Naive thymus-derived CD8-positive, alpha-beta T cell (primary cell): ENCODE measurements at places on chromosomes 11 and 22.

DNA sequence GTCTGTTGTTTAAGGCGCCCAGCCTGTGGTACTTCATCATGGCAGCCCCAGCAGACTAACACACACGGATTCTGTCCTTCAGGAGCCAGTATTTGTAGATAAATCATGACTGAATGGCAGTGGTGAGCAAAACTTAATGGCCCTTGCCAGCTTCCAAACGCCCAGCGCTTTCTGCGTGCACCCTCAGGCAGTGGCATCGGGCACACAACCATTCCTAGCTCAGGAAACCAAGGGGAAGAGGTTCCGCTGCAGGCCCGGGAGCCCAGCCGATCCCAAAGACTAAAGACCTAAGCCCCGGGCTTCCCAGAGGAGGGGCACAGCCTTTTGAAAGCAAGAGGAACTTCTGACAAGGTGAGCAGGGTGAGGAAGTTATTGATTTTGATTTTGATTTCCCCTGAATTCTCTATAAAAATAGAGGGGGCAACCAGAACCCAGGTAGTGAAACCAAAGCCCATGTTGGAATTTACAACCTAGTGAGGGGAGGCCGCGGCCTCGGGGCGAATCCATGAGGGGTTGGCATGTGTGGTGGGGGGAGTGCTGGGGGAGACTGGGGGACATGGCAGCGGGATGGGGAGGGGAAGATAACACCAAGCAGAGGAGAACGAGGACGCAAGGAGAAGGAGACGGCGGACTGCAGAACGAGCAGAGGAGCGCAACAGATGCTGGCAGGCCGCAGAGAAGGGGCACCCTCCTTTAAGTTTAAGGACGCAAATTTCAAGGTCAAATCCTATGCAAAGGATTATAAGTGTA lies 79.9 kb upstream of the SEPTIN5 start:
- no peak for DNase-seq

- no peak for DNase-seq
Measured at GRCh38 chr11:130762638-130763037, 153.6 kb downstream of the SNX19 start.

DNA sequence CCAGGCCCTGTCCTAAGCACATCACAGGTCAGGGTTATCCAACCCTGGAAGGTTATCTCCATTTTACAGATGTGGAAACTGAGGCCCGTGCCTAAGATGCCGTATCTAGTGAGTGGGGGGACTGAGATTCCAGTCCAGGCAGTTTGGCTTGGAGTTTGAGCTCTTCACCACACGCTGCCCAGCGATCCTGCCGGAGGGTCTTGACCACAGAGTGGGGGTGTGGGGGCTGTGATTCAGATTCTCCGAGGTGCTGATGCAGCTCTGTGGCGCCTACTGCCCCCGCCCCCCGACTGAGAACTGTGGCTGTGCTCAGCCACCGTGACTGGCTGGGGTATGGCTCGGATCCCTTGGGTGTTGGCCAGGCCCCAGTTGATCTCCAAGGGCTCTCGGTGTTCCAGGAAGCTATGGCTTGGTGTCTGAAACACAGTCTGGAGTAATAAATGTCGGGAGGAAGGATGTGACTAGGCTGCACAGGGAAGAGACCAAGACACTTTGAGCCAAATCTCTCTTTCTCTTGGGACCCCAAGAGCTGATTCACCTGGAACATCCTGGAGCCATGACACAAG lies 60.6 kb upstream of the RASD2 start:
- DNase-seq = no peak

DNA sequence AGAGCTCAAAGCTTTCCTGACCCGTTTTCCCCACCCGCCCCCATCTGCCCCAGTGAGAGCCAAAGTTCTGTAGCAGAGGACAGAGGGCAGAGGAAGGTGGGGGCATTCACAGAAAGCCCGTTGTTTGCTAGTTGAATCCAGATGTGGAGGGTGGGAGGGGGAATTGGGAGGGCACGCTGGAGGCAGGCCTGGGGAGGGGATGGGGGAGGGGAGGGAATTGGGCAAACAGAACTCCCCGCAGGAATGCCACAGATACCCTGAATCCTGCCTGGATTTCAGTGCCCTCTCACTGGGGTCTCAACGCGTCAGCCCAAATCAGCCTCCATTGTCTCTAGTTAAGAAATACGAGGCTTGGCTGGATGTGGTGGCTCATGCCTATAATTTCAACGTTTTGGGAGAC lies 12.9 kb upstream of the OAF start:
- no peak for DNase-seq

- DNase-seq = no peak
Measured at GRCh38 chr11:65802841-65803240, 16.0 kb downstream of the OVOL1 start.

DNA sequence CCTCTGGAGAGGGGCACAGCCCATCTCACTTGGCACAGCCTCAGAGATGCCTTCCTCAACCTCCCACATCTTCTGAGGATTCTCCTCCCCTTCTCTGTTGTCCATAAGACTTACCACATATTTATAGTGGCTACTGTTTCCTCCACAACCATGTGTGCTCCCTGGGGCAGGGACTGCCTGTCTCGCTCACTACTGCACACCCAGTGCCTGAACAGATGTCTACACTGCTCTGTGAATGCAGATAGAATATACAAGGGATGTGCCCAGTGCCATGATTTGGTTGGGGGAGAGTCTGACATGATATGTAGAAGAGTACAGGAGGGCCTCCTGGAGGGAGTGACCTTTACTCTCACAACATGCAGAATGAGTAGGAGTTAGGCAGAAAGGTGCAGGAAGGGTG lies 67.3 kb upstream of the ANO1 start:
- no peak for DNase-seq

DNA sequence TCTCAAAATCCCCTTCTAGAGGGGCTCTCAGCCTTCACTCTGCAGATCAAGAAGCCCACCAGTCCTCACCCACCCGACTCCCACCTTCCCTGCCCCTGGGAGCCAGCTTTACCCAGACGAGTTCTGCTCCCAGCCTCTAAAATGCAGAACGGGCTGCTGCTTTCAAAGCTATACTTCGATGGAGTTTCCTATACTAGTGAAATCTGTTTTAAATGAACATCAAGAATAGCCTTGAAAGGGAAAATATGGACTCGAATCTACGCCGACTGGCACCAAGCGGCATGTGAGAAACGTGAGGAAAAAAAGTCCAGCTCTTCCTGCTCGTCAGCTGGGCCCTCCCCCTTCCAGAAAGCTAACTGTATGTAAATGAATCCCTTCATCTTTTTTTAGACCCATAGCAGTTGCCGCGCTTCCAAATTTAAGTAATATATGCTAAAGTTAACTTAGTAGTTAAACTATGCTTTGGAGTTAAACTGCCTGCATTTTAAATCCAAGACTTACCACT lies 211.7 kb downstream of the NTM start:
- DNase-seq = no peak

GRCh38 chr22:23070418-23071229 lies at the start of gene GNAZ:
GNAZ (plus strand) TSS chr22:23070519; CDS start chr22:23095696, 25,177 bp downstream.
- DNase-seq = peak; percentile 22

DNA sequence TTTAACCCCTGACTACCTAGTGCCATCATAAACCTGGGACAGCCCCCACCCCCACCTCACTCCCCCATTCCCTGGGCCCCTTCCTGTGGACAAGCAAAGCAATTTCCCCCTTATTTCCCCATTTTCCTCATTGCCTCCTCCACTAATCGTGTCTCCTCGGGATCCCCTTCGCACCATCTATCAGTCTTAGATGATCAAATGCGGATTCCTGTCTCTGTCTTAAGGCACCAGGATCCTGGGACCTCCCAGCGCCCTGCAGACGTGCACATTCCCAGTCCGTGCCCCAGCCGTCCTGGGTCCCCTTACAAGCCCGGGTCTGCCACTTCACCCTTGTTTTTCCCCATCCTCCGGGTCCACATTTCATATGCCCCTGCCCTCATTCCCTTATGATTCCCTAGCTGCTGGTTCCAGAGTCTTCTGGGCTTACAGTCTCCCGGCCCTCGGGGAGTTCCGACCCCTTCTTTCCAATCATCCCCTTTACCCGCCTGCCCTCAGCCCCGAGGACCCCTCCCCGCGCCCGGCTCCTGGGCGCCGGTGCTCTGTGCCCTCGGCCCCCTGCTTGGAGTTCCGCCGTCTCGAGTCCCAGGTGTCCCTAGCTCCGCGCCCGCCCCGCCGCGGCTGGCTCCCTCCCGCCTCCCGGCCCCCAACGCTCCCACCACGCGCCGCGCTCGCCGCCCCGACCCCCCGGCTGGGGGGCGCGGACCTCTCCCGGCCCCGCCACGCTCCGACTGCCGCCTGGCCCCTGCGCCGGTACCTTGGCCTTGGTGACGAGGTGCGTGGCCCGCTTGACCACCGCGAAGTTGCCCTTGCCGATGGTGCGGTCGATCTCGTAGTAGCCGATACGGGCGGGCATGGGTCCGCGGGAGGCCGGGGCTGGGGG lies 599 bp downstream of the SIK3 start:
- peak; percentile 44 for DNase-seq

GRCh38 chr11:85705800-85706199 lies 19.8 kb upstream of the CCDC89 start:
- DNase-seq = no peak

GRCh38 chr11:13348305-13348704 lies 70.7 kb downstream of the BMAL1 start:
- DNase-seq = no peak

DNA sequence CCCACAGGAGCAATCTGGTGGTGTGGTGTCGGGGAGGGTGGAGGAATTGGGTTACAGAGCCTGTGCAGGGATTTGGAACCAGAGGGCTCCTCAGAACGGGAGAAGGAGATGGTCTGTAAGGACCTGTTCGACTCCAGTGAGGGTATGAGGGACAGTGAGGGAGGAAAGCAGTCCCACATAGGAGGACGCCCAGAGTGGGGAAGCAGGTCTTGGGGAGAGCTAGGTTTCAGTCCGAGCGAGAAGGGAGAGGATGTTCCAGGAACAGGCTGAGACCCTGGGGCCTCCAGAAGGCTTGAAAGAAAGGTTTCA lies 32.0 kb upstream of the GNAZ start:
- DNase-seq = no peak

GRCh38 chr11:19499999-19500398 lies 212.6 kb upstream of the NAV2 start:
- DNase-seq = no peak

DNA sequence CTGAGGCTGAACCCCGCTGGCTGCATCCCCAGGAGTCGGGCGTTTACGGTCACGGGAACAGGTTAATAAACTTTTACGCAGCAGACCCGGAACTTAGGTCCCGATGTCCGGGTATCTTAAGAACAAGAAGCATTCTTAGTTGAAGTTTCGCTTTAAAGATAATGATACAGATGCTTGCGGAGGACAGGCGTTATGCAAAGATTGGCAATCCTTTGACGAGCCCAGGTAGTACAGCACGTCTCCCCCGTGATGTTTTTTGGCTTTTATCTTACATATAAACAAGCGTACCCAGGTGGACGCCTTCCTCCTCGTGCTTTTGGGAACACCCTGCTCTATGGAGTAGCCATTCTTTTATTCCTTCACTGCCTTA lies 871 bp upstream of the TOLLIP start:
- no peak for DNase-seq

GRCh38 chr22:45537734-45538181 lies 35.1 kb downstream of the FBLN1 start:
- no peak for DNase-seq

DNA sequence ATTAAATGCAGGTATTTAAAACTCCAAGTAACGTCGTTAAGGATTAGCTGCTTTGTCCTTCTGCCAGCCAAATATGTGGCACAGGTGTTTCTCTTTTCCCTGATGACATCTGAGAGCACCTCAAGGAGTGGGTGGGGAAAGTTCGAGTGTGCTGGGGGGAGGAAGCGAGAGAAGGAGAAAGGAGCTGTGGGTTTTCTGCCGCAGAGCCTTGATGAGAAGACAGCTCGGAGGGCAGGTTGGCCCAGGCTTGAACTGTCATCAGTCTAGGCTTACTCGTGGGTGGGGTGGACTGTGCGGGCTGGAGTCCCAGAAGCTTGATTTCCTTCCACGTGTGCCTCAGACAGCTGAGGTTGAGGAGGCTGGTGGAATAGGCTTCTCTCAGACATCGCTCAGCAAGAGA lies 15.2 kb upstream of the SORL1-AS1 start:
- peak; percentile 61 for DNase-seq

- no peak for DNase-seq
Measured at GRCh38 chr22:40111451-40111850, 66.3 kb upstream of the TNRC6B start.

- no peak for DNase-seq
Measured at GRCh38 chr11:116057000-116057399, 552.8 kb upstream of the CADM1 start.

DNA sequence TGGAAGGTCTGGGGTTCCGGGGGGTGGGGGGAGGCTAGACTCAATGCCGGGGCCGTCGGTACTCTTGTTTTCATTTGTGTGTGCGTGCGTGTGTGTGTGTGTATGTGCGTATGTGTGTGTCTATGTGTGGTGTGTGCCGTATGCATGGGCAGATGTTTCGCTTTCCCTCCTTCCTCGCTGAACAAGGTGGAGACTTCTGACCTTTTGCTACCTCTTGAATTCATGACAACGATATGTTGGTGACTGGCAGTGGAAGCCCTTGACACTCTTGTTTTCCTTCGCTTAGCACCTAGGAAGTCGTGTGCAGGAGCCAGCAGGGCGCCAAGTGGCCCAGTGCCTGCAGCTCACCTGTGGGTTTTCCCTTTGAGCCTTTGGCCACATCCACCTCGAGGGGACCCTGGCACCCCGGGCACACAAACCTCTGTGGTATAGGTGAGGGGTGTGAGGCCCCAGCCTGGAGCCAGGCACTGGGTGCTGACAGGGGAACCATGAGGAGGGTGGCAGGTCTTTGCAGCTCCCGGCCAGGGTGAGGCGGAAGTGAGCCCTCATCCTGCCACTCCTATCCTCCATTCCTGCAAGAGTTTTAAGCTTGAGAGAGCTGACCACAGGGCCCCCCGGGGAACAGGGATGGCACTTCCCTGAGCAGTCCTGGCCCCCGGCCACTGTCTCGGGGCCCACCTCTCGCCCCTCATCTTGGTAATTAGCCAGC lies 19.3 kb upstream of the TMEM191C start:
- DNase-seq = no peak

DNA sequence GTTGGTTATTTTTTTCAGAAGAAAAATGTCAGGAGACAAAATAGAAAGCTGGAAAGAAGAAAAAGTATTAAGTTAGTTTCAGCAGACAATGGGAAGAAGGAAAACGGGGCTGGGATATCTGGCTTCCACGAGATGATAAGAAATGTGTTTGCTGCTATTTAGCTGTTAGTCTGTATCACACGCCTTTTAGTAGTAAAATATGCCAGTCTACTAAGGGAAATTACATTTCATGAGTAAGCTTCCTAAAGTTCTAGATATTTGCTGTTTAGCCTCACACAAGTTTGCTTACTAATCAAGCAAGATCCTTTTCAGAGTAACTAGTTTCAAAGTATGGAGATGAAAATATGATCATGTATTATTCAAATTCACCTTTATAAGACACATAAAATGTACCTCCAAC lies 1.5 kb downstream of the OR51B4 start:
- no peak for DNase-seq

- DNase-seq = no peak
Measured at GRCh38 chr11:129917231-129917630, 21.9 kb upstream of the NFRKB start.

GRCh38 chr11:86144846-86145245 lies 76.0 kb upstream of the PICALM start:
- no peak for DNase-seq

DNA sequence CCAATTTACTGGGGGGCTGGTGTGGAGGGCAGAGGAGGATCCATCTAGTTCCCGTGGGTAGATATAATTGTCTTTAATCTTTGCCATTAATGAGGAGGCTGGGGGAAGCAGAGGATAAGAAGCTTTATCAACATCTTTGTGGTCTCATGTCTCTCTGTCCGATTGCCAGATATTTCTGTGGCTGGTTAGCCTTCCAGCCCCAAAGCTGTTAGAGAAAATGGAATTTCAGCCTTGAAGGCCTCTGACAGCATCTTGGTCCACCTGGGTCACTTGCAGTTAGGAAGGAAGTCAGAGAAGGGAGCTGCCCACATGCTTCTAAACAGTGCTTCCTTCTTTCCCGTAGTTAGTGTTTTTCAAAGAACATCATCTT lies 56.9 kb downstream of the ABTB2 start:
- no peak for DNase-seq
